ENCODE measurements at places on chromosomes 11 and 22.
A peak's percentile ranks its signal among the peaks of the same experiment; 100 is the strongest.

GRCh38 chr22:39350757-39351688, 1.2 kb downstream of the SYNGR1 start:
- DNase-seq = no peak

DNA sequence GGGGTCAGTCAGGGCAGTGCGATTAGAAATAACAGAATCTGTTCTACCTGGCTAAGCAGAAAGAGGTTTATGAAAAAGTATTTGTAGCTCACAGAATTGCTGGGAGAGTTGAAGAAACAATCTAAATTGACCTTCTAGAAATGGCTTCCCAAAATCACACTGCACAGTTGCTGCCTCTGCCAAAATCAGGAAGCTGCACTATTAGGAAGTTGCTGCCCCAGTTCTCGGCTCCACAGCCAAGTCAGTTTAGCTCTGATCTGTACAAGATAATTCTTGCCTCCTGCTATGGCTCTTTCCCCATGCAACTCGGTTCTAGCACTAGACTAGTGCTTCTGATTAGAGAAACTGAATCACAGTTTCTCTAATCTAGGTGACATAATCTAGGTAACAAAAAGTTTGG, 16.0 kb upstream of the CCDC90B start:
- DNase-seq = no peak

- no peak for DNase-seq
Observed at GRCh38 chr11:47332791-47333525, 19.5 kb downstream of the MYBPC3 start.

DNA sequence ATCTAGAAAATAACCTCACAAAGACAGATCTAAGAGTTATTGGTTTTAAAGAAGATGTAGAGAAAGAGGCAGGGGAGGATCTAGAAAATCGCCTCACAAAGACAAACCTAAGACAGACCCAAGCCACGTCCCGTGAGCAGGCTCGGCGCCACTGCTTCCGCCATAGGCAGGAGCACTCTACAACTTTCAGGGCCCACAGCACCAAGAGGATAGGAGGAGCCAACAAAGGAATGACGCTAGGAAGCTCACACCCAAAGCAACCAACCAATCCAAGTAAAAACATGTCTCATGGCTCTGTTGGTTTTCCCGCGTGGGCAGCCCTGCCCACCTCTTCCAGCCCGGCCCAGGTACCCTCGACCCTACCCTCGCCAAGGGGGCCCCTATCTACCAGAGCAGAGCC, 4167.4 kb upstream of the OR11H1 start:
- no peak for DNase-seq

- peak; percentile 72 for DNase-seq
Observed at GRCh38 chr11:34051349-34052035, at the start of gene CAPRIN1. TSS of gene CAPRIN1 (plus strand) at chr11:34051731. CDS start at chr11:34052421, 690 bp downstream.

- DNase-seq = peak; percentile 7
Observed at GRCh38 chr11:72430741-72431570, 3.4 kb downstream of the CLPB start.

GRCh38 chr11:133325711-133326110, 206.6 kb downstream of the OPCML start:
- DNase-seq = no peak

GRCh38 chr11:128555606-128556005, 31.8 kb downstream of the ETS1 start:
- no peak for DNase-seq

GRCh38 chr11:65981972-65982823, 19.8 kb downstream of the EIF1AD start:
- DNase-seq = no peak

DNA sequence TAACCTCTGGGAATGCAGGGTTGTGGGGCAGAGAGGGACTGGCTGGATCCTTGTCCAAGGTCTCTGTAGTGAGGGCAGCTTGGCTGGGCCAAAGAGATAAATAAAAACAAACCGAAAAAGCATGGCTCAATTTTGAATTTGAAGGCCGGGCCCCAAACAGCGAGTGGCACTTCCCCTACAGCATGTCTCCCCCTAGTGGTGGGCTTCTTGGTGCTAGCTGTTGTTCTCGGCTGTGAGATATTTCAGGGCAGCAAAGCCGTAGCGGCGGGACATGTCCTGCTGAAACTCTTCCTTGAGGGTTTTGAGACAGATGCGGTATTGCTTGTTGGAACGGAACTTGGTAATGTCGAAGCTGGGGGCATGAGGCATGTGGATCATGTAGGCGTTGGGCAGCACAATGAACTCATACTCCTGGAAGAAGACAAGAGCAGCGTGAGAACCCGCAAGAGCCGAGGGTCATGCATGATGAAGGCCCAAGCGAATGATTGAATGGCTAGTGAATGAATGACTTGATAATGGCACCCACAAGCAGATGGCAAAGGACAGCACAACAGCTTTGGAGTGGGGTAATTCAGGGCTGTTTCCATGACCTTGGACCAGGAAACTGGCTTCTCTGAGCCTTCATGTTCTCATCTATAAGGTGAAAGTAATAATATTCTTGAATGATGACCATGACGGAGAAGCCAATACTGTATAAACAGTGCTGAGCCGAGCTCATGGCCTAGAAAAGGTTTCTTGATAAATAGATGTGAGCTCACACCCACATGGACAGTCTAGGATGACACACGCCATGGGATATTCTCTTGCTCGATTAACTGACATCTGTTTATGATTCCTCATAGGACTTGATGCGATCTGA, 216.3 kb upstream of the SYN3 start:
- DNase-seq = no peak

DNA sequence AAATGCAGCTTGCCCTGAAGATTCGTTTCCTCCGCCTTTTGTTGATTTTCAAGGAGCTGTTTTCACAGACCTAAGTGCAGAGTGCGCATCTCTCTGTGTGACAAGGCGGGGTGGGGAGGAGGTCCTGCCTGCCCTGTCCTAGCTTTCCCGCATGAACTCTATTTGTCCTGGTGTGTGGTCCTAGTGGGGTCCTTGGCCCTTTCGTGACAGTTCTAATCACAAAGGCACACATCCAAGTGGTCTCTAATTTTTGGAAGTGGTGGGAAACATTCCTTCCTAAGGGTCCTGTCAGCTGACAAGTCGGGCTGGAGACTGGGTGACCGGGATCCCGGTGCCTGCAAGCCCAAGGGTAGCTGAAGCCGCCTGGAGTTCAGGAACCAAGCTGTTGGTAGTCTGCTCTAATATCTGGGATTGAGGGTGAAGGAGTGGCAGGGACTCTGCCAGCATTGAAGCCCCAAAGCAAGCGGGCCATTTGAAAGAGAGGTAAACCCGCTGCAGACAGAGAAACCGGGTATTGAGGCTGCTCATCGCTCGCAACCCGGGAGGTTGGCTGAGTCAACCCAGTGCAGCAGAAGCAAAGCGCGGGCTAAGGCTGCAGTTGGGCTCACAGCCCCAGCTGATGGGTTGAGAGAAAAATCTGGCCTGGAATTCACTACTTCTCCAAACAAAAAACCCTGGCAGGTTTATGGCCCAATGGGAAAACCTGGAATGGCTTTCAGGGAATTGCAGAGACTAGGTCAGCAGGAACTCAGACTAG, 28.1 kb upstream of the FBXO3 start:
- no peak for DNase-seq

DNA sequence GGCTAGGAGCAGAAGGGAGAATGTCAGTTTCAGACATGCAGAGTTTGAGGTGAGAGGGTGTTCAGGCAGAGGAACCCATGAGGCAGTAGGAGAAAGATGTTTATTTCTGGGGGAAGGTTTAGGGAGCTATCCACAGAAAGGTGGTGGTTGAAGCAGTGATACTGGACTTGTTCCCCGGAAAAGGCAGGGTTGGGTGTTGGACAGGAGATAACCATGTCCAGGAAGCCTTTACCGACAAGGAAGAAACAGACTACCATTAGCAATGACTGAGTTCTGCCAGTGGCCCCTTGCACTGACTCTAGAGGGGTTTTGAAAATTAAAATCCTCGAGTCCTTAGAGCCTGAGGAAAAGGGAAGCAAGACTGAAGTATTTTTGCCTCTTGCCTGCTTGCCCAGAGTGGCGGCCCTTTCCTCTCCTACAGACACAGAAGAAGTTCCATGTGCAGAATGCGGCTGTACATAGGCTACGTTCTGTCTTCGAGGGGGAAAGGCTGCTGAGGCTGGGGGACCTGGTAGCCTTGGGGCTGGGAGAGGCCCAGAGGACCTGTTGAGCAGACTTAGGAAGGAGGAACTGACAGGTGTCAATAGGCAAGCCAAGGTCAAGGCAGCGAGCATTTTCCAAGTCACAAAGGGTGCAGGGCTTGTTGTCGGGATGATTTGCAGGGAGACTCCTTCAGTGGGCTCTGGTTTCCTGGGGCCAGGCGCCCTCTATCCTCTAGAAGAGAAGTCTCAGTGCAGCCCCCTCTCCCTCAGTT, 146.7 kb downstream of the LDLRAD3 start:
- no peak for DNase-seq

DNA sequence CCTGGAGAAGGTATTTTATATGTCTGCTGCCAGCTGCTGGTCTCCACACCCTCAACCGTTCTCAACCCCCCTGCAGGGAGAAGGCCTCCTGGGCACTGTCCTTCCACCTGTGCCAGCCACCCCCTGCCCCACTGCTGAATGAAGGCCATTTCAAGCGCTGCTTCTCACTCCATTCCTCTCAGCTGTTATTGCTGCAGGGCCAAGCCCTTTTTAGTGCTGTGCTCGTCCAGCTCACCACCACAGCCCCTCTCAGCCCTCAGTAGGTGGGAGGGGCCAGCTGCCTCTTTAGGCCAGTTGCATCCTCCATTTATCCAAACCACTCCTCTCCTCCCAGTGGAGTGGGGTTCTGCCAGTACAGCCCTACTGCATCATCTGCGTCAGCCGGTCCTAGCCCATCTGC, 1.8 kb upstream of the WBP2NL start:
- DNase-seq = no peak

GRCh38 chr22:42303396-42304323, 33.2 kb upstream of the TCF20 start:
- no peak for DNase-seq

DNA sequence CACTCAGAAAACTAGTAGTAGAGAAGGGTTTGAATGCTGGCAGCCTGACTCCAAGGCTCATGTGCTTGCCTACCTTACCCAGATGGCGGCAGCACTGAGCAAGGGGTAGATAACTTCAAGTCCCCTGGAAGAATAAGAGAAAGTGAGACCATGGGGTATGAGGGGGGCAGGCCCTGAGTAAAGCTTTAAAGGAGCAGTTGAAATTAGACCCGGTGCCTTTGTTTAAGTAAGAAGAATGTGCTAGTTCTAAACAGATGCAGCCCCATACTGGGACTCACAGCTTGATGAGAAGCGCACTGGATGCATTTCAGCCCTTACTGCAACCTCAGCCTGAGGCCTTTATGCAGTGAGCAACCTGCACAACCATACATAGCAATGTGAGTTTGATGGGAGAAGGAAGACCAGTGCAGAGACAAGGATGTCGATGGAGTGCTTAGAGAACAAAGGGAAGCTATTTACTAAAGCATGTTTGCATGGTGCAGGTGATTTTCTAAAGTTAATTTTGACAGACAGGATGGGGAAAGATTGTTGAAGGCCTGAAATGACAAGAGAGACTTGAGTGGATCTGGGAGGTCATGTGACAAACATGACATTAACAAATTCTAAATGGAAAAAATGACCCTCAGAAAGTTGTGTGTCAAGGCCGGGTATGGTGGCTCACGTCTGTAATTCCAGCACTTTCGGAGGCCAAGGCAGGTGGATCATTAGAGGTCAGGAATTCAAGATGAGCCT, 27.1 kb upstream of the TMA7B start:
- DNase-seq = no peak

DNA sequence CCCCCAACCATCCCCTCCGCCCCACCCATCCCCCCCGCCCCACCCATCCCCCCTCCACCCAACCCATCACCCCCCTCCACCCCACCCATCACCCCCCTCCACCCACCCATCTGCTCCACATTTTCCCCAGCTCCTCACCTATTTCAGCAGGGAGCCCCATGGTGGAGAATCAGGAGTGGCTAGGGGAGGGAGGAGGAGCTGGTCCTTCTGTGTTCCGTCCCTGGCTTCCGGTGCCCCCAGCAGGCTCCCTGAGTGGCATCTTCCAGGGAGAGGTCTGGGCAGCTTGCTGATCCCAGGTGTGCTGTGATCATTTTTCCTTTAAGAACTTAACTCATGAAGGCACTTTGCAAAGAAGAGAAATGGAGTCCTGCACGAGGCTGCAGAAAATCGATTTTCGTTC, 365.8 kb downstream of the TBC1D22A start:
- DNase-seq = no peak

GRCh38 chr22:20847318-20847822, 11.2 kb downstream of the PI4KA start:
- no peak for DNase-seq

DNA sequence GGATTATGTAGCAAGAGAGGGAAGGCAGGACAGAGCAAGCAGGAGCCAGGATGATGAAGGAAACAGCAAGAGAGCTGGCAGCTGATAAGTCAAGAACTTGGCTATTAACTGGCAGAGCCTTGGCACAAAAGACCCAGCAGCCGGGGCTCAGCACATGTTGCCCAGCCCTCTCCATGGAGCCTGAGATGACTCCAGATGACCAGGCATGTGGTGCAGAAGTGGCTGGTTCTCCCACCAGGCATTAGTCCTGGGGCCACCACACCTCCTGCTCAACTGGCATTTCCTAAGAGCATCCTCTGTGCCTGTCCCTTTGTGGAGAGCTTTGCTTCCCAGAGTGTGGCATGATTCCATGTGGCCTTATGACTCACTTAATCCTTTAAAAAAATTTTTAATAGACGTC, 522.6 kb downstream of the MN1 start:
- DNase-seq = no peak

DNA sequence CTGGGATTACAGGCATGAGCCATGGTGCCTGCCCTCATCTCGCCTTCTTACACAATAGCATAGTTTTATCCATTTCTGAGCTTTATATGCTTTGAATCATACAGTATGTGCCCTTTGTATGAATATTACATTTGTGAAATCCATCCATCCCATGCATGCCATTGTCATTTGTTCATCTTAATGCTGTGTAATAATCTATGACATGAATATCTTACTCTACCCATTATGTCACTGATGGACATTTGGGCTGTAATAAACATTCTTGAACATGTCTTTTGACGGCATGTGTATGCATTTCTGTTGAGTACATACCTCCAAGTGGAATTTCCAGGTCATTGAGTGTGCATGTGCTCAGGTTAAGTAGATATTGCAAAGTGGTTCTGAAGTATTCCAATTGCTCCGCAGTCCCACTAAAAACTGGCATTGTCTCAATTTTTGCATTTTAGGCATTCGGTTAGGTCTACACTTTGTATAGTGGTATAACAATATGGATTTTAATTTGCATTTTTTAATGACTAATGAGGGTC, 339.3 kb upstream of the SYN3 start:
- DNase-seq = no peak
